ENCODE measurements at places on chromosomes 3 and 15. TPM values are rescaled to one million over a fixed set of nuclear protein-coding genes. Genes with fewer than 3 reads are reported as not detected.
A peak's percentile ranks its signal among the peaks of the same experiment; 100 is the strongest.

Gene ILDR1
- total RNA-seq: not detected

- DNase-seq: no peak
Measured at GRCh38 chr3:50602595-50603191, 8.9 kb downstream of the CISH start.

DNA sequence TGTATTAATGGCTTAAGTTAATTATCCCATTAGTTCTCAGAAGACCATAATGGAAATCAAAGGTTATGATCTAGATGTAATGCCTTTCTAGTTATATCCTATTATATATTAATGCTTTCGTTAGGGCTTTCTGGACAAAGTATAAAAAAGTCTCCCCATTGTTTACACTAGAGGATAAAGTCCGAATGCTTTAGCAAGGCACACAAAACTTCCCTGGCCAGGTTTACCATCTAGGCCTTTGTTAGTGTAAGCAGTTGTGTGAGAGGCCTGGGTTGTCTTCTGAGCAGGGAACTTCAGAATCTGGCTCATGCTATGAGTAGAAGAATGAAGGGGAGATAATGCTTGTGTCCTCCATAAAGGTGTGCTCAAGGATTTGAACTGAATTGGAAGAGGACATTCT lies 106.3 kb upstream of the MEIS2 start:
- no peak for DNase-seq

DNA sequence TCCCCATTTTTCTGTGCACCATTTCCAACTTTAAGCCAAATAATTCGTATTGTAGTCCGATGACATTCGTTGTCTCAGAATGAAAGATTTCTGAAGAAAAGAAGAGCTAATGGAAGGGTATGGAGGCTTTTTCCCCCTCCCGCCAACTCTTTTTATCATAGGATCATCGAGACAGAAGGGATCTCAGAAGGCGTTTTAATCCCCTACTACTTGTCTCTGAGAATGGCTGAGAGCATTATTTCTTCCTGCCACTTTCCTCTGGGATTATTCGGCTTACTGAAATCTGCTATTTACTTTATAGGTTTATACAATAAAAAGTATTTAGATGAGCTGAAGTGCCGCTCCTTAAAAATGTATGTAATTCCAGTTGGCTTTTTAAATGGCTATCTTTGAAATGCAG lies 789.8 kb downstream of the EDEM1 start:
- no peak for DNase-seq

DNA sequence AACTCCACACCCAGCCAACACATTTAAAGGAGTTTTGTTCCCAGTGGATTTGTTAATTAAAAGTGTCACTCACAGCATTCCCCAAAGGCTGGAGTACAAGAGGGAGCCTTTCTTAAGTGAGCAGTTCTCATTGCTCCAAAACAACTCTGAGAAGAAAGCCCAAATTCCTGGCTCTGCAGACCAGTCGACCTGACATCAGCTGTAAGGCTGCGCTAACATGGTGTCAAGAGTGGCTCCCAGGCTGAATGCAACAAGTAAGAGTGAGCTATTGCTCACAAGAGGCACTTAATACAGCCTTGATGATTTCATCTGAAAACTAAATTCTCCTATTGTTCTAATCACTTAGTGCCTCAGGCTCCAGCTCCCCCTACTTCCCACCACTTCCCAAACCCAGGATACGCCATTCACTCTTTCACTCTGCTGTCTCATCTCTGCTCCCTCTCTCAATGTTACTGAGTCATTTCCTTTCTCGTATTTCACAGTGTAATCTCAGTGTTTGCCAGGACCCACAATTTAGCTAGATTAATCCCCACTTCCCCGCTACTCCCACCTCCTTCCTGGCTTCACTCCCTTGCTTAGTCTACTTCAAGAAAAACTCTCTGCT lies 81.8 kb downstream of the WWTR1 start:
- DNase-seq: peak; percentile 100

DNA sequence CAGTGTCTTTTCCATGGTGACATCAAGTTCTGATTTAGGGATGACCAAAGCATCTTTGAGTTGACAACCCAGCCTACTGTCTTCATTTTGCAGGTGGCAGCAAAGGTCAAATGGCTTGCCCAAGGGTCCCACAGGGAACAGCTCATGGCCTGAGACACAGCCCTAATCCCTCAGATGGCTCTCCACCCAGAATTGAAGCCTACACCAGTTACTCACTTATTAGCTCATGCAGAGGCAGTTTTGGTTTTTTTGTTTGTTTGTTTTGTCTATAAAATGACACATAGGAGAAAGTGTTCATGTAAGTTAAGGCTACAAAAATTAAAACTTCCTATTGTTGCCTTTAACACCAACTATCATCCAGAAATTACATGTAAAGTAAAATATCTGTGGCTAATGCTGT lies 167.9 kb downstream of the OSBPL10 start:
- DNase-seq: no peak

Gene LSG1
- 70.7 TPM for total RNA-seq

- peak; percentile 22 for DNase-seq
Measured at GRCh38 chr3:98750276-98750919, 12.7 kb upstream of the ST3GAL6 start.

Gene ST3GAL6
- total RNA-seq: 11.6 TPM

GRCh38 chr3:66655044-66655443 lies 154.2 kb upstream of the LRIG1 start:
- DNase-seq: no peak
